Hepatic stellate cell (primary cell): ENCODE measurements at places on chromosomes 3 and 15.
A peak's percentile ranks its signal among the peaks of the same experiment; 100 is the strongest.

GRCh38 chr3:155026999-155027591, 53.0 kb upstream of the MME start:
- DNase-seq, result no peak

DNA sequence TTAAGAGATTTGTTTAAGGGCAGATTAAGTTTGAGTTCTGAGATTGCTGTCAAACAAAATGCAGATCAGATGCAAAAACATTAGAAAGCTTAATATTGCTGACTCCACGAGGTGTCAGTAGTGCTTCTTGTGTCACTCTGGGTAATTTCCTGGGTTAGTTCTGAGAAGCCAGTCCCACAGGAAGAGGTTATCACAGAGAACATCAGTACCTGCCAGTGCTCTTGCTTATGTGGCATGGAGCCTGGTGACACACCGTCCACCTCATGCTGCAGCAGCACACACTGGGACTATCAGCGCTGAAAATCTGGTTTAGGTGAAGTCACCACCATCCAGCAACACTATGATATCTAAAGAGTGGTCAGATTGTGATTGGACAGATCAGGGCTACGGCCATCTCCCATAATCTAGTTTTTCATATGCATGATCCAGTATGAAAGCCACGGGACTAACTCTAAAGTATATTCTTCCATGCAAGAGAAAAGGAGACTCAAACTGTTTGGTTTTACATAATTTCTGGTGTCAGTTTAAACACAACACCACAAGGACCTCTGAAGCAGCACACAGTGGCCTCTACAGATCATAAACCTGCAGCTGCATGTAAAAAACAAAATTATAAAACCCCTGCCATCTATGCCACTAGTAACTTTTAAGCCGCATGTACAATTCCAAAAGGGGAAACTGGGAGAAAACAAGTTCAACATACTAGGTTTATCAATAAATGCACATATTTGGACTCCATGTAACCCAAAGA, 36.1 kb upstream of the MYO5C start:
- no peak for DNase-seq

- no peak for DNase-seq
These were observed 30.9 kb downstream of the PTH1R start for GRCh38 chr3:46908294-46908985.

GRCh38 chr3:158312560-158313141, 202.8 kb downstream of the RSRC1 start:
- no peak for DNase-seq

GRCh38 chr3:74789111-74789510, 174.7 kb upstream of the CNTN3 start:
- DNase-seq, result no peak

DNA sequence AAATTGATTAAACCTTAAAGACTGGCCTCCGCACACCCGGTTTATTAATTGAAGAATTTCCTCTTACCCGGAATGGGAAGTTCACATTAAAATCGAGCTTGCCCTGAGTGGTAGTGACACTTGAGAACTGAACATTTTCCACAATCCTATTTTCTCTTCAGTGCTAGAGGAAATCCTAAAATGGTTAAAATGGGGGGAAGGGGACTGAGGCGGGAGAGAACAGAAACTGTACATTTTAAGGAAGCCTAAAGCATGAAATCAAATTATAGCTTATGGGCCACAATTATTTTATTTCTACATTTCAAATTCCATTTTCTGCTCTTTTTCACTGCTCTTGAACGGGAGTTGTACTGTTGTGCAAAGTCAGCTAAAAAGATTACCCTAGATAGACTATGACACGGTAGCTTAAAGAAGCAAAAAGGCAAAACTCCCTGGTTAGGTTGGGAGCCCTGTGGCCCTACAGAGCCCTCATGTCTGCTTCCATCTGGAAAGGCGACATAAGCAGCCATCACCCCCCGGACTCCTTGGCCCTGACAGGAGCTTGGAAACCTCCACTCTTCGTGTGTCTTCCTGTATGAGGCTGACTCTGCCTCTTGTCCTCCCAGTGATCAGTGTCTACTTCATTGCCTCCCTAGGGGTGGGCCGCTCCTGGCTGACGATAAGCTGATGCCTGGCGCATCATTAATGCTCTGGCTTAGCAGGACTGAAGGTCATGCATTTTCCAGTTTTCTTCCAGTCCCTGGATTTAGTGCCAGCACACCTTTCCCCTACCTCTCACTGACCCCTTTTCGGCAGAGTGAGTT, 79.3 kb downstream of the EEFSEC start:
- no peak for DNase-seq

DNA sequence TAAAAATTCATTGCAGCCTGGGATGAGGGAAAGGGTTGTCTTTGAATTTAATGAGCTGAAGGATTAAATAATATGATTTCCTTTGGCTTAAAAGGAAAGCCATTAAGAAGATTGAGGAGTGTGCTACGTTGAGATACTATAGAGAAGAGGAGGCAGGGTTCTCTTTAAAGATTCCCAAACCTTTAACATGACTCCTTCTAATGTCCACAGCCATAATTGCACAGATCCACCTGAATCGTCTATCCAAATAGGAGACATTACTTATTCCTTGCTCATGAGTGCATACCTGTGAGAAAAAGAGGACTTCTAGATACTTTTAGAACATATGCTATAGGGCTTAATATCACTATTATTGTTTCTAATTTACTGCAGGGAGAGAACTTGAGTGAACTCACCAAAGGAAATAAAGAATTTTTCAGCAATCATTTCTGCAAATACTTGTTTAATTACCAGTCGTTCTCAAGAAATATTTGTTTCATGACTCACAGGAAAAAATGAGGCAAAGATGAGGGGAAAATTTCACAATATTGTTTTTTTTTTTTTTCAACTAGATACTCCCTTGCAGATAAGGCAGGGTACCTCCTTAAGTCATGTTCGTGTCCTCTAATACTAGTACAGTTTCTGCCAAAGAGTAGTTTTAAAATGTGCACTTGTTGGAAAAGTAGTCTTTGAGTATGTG, 8.9 kb upstream of the SUCNR1 start:
- peak; percentile 12 for DNase-seq

GRCh38 chr3:8884630-8885290, 78.5 kb downstream of the RAD18 start:
- no peak for DNase-seq

GRCh38 chr15:73240866-73241499, 127.8 kb downstream of the HCN4 start:
- DNase-seq, result peak; percentile 24

DNA sequence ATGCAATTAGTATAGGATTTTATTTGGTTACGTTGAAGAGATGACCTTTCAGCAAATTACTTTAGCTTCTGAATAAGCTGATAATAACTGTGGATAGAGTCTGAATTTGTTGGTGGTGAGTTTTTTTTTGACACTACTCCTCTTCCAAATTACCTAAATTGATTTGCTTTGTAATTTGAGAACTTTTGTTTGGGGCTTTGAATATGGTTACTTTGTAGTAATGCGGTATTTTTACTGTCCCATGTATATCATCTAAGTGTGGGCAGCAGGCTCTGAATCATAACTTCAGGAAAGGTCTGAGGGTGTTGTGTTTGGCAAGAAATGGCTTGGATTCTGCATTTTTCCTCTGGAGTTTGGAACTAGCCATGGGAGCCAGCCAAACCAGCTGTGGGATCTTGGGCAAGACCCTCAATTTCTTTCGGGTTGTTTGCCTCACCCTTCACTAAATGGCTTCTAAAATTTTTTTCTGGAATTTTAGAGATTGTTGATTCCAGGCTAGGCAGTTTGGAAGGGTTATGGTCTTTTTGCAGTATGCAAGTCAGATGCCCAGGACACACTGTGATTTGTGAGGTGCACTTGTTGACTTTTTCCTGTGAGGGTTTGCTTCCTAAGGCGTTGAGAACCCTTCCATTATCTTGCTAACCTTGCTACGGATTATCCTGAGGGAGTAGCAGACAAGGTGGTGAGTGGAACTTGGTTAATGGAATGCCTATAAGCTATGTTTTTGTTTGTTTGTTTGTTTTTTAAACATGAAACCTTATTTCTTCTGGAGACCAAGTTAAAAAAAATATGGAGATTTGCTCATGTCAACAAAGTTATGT, 10.4 kb downstream of the PTPRG start:
- peak; percentile 22 for DNase-seq

DNA sequence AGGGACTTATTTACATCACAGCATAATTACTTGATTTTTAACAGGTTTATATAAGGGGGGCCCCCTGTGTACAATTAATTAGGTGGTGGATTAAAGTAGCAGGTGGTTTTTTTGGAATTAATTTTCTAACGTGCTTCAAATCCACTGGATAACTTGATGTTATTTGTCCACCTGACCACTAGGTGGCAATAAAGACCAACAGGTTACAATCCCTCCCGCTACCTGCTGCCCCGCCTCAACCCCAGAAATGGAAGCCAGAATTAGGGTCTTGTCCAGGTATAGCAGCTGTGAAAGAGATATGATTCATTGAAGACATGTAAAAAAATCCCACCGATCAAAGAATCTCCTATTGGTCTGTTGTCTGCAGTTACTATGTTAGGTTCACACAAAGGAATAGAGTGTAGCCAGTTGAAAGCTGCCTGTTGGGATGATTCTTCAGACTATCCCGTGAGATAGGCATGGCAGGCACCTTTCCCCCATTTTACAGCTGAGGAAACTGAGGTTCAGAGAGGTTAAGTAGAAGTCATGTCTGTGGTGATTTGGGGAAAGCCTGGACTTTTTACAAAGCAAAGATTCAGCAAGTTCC, 44.0 kb downstream of the MFSD1 start:
- DNase-seq, result peak; percentile 14

DNA sequence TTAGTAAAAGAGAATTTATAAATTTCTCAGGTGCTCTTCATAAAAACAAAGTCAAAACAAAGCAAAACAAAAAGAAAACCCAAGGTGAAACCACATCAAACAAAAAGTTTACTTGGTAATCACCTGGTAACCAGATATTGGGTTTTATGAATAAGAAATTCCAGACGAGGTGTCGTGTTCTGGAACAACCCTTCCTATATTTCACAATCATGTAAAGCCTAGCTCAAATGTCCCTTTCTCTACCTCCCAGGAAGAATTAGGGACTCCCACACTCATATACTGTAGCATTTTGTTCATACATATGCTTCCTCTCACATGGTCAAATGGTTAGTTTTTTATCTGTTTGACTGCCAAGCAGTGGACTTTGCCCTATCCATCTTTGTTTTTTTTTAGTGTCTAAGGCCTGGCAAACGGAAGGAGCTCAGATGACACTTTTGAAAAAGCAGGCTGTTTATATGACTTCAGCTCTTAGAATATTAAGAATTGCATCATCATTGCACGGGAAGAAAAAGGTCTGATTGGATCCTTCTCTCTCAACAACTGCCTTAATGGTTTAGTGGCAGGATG, 326.7 kb upstream of the TBL1XR1 start:
- DNase-seq, result no peak
